ENCODE measurements at places on chromosomes 5 and 9.

GRCh38 chr5:30600892-30601291 lies 592.6 kb upstream of the CDH6 start:
- no peak for DNase-seq

DNA sequence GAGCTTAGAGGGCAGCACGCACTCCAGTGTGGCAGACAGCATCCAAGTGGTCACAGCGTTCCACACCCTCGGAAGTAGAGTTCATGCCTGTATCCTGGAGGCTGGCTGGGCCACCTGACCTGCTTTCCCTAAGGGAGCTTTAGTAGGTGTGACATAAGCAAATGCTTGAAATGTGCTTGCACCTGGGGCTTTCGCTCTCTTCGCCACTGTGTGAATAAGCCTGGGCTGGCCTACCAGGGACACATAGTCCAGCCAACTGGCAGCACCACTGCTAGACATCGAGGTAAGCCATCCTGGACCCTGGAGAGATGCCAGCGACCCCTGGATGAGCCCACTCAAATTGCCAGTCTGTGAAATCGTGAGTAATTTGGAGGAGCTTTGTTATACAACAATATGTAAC lies 24.9 kb upstream of the IRX4 start:
- DNase-seq, result no peak

DNA sequence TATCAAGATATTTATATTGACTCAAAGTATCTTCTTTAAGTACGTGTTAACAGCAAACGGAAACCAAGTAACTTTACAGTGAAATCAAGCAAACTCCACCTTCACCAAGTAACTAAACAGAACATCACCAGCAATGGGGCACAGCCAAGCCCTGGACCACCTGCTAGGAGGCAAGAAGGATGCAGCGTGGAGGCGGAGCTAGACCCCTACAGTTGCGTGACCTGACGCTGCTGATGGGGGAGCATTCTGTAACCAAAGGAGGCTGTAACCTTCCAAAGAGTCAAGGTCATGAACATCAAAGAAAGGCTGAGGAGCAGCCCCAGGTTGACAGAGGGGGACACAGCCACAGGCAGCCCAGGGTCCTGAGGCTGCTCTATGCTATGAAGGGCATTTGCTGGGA lies 6.1 kb downstream of the VAV2 start:
- DNase-seq, result peak; percentile 5

DNA sequence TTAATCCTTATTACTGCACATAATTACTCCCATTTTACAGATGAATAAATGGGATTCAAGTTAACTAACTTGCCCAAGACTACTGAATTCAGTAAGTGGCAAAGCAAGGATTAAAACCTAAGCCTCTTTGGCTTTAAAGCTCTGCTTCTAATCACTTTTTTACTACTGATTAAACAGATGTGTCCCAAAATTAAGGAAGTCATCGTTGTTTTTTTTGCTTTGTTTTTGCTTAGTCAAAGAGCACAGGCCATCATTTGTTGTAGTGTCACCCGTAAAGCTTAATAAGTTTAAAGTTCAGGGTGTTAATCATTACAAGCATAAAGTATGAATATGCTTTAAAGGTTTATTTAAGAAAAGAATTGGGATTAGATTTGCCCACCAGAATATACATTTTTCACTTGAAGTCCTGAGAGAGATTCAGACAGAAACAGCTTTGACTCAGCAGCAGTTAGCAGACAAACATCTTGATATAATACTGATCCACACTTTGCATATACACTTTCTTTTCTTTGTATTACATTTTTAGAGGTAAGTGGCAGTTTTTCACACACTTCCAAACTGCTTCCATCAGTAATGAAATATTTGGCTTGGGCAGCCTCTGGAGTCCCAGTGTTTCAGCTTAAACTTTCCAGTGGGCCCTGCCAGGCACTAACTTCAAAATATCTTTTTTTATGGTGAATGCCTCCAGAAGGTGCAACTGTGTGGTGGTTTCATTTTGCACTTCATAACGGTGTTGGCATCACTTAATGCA lies 52.7 kb downstream of the PIK3R1 start:
- DNase-seq, result no peak

DNA sequence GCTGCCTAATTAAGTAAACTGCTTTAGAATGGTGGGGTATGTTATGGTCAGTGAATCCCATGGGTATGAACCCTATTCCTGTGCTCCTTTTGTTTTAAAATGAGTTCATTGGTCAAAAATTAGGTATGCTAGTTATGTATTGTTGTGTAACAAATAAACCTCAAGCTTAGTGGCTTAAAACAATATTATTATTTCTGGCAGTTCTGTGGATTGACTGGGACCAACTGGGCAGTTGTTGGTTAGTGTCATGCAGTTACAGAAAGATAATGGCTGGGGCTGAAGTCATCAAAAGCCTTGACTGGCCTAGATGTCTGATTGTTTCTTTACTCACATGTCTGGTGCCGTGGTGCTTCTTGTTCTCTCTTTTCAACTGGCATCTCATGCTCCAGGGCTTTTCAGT lies 8.9 kb upstream of the PTAR1 start:
- DNase-seq, result no peak

DNA sequence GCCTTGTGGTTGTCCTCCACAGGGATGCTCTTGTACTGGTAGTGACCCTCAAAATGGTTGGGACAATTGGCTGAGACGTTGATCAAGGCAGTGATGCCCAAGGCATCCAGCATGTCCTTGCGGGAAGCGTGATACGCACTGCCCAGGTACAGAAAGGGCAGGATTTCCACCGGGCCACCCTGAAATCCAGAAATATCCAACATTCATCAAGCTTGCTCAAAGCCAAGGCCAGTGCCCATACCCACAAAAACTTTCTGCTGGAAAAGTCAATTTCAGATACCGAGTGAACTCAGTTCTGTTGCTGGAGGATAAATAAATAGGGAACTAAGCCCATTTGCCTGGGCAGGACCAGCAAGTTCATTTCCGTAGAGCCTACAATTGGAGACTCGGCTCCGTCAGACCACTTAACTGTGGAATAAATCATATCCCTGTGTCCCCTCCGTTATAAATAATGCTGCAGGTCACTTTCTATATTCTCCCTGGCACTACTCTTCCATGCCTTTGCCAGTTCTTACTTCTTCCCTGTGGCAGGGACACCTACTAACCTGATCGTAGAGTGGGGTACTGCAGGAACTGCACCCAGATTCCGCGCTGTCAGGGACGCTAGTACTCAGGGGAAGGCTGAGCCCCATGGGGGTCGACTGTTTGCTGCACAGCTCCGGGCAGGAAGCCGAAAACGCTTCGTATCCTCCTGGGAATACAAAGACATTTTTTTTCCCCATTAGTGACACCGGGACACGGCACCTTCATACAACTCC lies 1.2 kb downstream of the DUSP1 start:
- no peak for DNase-seq

DNA sequence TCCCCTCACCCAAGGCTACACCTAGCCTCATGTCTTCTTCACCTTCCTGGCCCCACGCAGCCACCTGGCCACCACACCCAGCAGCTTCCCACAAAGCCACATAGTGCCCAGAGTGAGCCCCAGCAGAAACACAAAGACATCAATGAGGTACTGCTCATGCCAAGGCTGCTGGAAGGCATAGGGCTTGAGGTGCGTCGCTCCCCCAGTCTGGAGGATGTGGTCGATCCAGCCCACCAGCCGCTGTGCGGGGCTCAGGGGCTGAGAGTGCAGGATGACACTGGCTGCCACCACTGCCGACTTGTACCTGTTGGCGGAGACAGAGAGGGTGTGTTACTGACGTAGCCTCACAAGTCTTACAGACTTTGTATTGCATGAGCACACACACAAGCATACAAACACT lies 15.8 kb upstream of the CAPSL start:
- peak; percentile 18 for DNase-seq

DNA sequence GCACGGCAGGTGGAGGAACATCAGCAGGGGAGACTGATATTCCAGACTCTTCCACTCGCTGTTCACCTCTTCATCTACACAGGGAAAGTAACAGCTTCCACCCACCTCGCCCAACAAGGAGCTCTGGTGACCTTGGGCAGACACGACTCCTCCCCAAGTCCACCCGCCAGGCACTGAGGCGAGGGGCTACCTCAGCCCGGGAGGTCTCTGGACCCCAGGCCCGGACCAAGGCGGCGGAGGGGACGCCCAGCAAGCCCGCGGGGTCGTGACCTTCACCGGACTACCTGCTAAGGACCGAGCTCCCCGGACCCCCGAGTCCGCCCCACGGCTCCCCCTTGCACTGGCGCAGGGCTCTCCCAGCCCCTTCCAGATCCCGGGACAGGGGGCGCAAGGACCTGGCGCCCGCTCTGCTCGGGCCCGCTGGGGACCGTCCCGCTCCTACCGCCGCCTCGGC lies 70.2 kb upstream of the LPCAT1 start:
- no peak for DNase-seq

DNA sequence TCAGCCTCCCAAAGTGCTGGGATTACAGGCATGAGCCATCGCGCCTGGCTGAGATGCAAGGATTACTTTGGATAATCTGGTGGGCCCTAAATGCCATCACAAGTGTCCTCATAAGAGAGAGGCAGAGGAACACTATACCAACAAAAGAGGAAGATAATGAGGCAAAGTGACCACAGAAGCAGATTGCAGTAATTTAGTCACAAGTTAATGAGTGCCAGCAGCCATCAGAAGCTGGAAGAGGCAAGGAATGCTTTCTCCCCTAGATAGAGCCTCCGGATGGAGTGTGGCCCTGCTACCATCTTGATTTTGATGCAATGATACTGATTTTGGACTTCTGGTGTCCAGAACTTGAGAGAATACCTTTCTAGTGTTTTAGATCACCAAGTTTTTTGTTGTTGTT lies 122.3 kb downstream of the SPATA31D1 start:
- DNase-seq, result no peak

DNA sequence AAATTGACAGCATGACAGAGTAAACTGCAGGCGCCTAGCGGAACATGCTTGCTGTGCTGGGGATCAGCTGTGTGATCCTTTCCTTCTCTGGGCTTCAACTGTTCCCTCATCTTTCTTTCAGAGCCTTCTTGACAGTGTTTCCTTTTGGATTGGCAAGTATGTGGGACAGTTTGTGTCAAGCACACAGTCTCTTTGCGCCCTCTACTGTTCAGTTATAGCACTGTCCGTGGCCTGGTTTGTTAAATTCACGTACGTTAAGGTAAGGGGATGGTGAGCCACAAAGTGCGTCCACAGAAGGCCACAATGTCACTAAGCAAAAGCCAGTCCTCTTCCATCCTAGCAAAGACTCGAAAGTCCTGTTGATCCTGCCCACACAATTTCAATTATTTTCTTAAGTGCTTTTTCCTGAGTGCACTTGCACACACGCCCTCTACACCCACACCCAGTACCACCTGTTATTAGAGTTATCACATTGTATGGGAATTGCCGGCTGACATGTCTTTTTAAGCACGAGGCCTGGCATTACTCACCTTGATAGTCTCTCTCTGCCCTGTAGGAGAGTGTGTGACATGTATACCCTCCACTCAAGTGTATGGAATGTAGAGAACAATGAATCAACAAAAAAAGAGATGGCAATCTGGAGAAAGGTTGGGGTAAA lies 22.5 kb upstream of the PTPN3 start:
- peak; percentile 85 for DNase-seq

DNA sequence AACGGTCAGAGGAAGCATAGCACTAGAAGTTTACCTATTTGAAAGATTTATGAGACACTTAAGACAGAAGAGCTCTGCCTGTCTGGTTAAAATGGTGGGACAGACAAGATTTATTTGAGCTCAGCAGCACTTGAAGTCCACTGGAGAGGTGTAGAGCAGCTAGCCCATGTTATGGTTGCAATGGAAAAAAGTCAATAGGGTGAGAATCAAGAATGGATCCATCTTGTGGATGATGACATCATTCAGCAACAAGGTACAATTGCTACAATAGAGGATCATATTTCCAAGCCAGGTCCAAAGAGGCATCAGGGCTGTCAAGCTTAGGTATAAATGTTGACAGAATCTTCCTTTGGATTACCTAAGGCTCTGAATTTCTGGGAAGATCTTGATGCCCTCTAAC lies 21.1 kb upstream of the ZNF131 start:
- DNase-seq, result no peak

GRCh38 chr5:102893942-102894341 lies 138.8 kb downstream of the PAM start:
- peak; percentile 14 for DNase-seq

- no peak for DNase-seq
These were observed 43.6 kb upstream of the FBXW11 start for GRCh38 chr5:172050080-172050479.

- DNase-seq, result peak; percentile 67
These were observed 160.0 kb downstream of the RMI1 start for GRCh38 chr9:84140535-84141101.

GRCh38 chr5:31382051-31382878 lies 149.6 kb downstream of the DROSHA start:
- no peak for DNase-seq

GRCh38 chr9:75382126-75382525 lies 293.8 kb downstream of the OSTF1 start:
- DNase-seq, result no peak

GRCh38 chr9:24416136-24416535 lies 129.6 kb downstream of the IZUMO3 start:
- DNase-seq, result no peak

- no peak for DNase-seq
These were observed 123.3 kb upstream of the TMEM161B start for GRCh38 chr5:88391991-88392390.

DNA sequence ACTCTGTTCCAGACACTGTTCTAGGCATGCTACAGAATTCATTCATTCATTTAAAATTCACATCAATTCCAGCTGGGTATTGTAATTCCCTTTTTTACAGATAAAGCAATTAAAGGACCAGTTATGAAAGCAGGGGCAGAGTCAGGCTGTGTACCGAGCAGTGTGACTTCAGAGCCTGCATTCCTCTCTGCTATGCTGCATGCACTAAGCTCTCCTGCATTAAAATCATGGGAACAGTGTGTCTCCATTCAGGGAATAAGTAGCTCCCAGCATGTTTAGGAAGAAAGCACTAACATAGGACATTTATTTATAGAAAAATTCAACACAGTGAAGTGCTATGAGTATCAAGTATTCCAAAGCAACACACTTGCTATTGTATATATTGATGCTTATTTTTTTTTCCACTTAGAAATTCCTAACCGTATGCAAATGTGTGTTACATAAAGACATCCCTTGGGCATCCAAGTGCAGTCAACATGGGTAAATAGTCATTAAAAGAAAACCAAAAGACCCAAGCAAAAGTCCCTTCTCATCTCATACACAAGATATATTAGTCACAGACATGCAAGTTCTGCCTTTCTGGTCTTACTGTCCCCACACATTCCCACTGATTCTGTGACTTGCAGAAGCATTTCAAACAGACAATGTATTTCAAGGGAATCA lies 173.7 kb downstream of the GABRB2 start:
- DNase-seq, result no peak

GRCh38 chr5:73513996-73514395 lies 15.8 kb downstream of the BTF3 start:
- no peak for DNase-seq
